Kasumi-1 (cell line): ENCODE measurements at places on chromosomes 7 and 10.

DNA sequence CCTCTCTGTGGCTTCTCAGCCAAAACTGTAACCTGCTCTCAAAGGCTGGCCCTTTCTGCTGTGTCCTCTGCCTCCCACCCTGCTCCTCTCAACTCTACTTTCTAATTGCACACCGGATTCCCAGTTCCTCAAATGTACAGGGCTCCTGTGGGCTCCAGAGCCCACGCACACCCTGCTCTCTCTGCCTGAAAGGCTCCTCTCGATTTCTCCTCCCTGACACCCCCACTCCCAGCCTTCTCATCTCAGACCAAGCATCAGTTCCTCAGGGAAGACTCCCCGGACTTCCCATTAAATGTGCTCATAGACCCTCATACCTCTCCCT lies 111.7 kb upstream of the STEAP1B start:
- no peak for DNase-seq

- DNase-seq, result no peak
These were observed 18.3 kb downstream of the MMS19 start for GRCh38 chr10:97479939-97480338.

DNA sequence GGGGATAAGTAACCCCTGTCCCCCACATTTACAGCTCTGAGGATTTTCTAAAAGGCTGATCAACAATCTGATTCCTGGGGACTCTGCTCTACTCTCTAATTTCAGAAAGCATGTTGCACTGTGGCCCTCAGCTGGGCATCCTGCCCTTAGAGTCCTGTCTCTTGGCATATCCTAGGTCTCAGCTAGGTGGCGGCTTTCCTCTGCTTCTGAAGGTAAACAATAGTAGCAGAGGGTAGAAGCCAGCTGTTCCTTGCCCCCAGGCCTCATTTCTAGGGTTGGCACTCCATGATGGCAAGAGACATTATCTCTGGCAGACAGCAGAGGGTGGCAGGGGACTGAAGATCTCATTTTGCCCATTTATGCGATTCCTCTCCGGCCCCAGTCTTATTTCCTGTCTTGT lies 77.0 kb downstream of the ADCYAP1R1 start:
- no peak for DNase-seq

GRCh38 chr7:55180963-55181542 lies 162.2 kb downstream of the EGFR start:
- no peak for DNase-seq

- DNase-seq, result no peak
These were observed 36.7 kb downstream of the GNG11 start for GRCh38 chr7:93958216-93958615.

GRCh38 chr10:22250897-22251660 lies 33.3 kb upstream of the EBLN1 start:
- DNase-seq, result peak; percentile 71

GRCh38 chr7:6545398-6546126 lies 5.7 kb downstream of the GRID2IP start:
- DNase-seq, result no peak

DNA sequence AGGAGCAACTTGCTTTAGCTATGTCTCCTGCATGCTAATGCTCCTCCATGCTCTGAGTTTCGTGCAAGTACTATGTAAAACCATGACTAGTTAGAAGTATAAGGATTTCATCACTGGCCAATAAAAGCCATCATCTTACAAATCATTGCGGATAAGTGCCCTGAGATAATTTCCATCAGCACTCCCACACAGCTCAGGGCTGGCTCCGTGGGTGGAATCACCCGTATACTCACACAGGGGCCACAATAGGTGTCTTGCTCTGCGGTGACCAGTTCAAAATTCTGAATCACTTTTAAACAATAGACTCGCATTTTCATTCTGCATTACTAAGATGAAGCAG lies 227.4 kb downstream of the PARD3 start:
- no peak for DNase-seq
